ENCODE measurements at places on chromosomes 2 and 18.

GRCh38 chr2:239234191-239235175 lies 166.3 kb downstream of the HDAC4 start:
- DNase-seq = no peak

DNA sequence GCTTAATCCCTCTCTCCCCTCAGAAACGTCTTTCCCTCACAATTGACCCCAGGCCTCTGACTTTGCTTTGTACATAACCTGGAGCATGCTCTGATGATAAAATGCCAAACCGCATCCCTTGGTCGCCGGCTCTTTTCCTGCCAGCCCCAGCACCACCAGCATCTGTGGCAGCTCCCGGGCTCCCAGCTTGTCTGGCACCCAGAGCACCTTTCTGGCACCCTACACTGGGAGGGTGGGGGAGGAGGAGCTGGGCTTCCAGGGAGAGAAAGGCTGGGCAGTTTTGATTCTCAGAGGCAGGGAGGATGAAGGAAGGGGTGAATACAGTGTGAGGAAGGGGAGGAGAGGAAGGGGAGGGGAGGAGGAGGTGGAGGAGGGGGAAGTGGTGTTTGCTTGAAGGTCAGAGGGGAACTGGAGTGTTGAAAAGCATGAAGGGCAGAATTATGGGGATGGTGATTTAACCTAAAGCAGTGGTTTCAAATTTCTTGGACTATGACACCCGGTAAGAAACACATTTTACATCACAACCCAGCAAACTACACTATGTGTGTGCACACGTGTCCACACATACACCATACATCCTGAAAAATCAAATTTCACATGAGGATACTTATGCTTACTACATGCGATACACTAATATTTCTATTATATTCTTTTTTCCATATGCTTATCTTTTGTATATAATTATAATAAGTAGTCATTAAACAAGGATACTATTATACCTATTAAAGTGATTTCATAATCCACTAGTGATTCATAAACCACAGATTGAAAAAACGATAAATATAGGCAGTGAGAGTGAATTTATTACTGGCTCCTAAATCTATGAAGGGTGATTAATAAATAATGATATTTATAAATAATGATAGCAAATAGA lies 30.0 kb upstream of the IGFBP2 start:
- DNase-seq = no peak

DNA sequence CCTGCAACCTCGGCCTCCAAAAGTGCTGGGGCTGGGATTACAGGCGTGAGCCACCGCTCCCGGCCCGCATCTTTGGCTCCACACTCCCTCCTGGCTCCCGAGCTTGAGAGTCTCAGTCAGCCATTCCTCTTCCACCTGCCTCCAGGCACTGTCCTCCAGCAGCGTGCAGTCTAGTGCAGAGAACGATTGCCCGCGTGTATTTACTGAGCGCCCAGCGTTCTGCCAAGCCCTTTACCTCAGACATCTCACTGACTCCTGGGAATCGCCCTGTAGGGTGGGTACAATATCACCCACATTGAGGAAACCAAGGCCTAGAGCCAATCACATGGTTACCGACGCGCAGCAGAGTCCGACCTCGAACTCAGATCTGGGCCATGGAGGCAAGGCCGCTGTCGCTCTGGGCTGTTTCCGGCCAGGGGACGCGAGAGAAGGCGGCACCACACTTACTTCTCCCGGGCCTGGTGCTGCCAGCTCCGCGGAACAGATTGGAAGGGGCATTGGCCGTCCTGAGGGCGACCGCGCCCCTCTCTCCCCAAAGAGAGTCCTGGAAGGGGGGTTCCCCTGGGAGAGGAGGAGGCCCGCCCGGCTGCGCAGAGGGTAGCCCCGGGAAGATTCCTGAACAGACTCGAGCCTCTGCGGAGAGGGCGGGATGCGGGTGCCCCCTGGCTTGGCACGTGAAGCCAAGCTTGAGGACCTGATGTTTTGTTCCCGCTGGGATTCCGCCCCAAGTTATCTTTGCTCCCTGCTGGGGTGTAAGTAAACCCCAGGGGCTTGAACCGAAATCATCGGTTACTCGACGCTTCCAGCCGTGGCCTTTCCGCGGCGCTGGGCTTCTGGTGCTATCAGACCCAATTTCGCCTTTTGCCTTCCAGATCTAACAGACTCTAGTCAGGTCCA lies 5.2 kb upstream of the DLX2 start:
- DNase-seq = no peak

DNA sequence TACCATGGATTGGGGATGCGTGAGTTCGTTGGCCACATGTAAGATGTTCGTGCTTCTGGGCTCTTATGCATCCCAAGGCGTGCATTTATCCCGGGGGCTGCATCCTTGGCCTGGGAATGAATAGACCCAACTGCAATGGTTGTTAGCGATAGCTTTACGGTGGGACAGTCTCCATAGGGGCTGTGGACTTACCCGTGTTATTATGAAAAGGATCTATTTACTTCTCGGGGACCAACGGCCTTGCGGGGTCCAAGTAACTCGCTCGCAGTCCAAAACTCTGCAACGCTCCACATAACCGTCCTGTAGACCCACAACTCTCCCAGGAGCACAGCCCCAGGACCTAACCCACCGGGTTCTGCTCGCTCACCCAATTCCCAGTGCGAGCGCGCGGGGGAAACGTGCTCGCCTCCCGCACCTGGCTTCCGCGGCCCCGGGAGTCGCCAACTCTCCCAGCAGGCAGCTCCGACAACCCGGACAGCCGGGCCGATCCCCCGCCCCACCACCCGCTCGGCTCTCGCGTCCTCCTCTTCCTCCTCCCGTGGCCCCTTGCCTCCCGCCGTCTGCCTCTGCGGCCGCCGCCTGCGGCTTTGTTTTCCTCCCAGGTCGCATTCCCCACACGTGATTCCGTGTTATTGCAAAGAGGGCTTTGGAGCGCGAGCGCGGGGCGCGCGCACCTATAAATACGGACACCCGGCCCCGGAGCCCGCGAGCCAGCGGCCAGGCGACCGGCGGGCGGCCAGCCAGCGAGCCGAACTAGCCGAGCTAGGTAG lies at the start of gene CABLES1:
TSS of gene CABLES1 (plus strand) at position 706 of the 770 bp plus-strand sequence. CDS start 278 bp downstream, outside the sequence.
- no peak for DNase-seq

GRCh38 chr2:77016443-77017354 lies 505.5 kb downstream of the LRRTM4 start:
- no peak for DNase-seq

- DNase-seq = no peak
These were observed 8.1 kb upstream of the ARHGAP15 start for GRCh38 chr2:143121079-143121478.

- DNase-seq = no peak
These were observed 64.7 kb upstream of the EDAR start for GRCh38 chr2:109053716-109054115.

- DNase-seq = no peak
These were observed 5.2 kb upstream of the KCNK3 start for GRCh38 chr2:26687328-26687727.

GRCh38 chr2:2698182-2699120 lies 367.4 kb upstream of the MYT1L start:
- DNase-seq = no peak

GRCh38 chr2:145599756-145600155 lies 1079.8 kb upstream of the ZEB2 start:
- peak; percentile 85 for DNase-seq

DNA sequence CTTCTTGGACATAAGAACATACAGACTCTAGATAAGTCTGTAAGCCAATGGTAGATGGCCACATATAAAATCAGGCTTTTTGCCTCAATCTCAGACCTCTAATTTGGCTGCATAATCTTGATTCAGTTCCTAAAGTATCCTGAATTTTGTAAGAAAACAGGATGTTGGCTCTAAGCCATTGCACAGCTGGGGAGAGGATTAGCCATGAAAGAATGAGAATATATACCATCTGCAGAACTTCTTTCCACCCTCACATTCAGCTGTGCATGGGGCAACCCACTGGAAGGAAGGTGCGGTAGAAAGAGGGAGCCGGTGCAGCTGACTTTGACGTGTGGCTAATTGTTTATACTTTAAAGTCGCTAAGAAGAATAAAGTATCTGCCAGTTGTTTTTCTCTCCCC lies 1061.6 kb upstream of the FAM98A start:
- no peak for DNase-seq

- DNase-seq = no peak
These were observed 30.2 kb downstream of the MCFD2 start for GRCh38 chr2:46885376-46885775.
